Suppressor macrophage treated with lipopolysaccharide for 4 hours (primary cell): ENCODE measurements at places on chromosomes 1 and 21.

DNA sequence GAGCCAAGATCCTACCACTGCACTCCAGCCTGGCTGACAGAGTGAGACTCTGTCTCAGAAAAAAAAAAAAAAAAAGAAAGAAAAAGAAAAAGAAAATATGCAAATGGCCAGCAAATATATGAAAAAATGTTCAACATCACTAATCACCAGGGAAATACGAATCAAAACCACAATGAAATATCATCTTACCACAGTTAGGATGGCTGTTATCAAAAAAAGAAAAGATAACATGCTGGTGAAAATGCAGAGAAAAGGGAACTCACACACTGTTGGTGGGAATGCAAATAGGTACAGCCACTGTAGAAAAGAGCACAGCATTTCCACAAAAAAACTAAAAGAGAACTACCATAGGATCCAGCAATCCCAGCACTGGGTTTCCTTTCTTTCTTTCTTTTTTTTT lies 477.5 kb downstream of the SMYD3 start:
- DNase-seq = no peak

- no peak for DNase-seq
Measured at GRCh38 chr1:31901838-31902509, 36.2 kb downstream of the PTP4A2 start.

DNA sequence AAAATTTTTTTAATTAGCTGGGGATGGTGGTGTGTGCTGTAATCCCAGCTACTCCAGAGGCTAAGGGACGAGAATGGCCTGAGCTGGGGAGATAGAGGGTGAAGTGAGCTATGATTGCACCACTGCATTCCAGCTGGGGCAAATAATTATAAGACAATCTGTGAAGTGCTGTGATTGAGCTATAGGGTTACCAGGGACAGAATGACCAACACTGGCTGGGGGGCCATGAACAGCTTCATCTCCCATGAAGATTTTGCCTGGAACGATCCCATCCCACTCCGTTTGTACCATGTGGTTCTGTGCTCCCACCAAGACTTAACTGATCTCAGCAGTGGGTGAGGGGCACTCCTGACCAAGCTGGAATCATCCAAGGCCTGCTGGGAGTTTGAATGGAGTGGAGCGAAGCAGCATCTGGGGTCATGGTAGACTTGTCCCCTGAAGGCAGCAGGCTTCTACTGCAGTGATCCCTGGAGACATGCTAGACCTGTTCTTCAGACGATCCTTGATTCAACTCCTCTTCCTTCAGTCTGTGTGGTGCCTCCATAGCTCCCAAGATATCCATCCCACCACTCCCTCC lies 53.6 kb upstream of the CTPS1 start:
- no peak for DNase-seq

DNA sequence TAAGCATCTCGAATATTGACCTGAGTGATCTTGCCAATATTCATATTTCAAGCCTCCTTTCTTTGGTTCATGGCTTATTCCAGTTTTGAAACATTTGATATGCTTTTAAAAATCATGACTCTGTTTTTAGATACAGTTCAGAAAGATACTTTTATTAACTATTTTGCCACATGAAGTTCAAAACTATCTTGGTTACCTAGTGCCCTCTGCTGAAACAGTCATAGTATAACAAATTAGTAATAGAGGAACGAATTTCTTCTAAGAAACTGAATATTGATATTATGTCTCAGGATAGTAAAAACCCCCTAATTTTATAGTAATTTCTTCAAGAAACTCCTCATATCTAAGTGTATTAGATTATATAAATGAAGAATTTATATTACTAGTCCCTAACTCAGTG lies 52.6 kb upstream of the RC3H1 start:
- DNase-seq = peak; percentile 35

GRCh38 chr21:43919871-43920801 lies 55.1 kb downstream of the AGPAT3 start:
- no peak for DNase-seq

- no peak for DNase-seq
Measured at GRCh38 chr21:16777041-16777720, 735.7 kb upstream of the CXADR start.

- no peak for DNase-seq
Measured at GRCh38 chr1:42953182-42954180, 5.2 kb downstream of the SLC2A1 start.

DNA sequence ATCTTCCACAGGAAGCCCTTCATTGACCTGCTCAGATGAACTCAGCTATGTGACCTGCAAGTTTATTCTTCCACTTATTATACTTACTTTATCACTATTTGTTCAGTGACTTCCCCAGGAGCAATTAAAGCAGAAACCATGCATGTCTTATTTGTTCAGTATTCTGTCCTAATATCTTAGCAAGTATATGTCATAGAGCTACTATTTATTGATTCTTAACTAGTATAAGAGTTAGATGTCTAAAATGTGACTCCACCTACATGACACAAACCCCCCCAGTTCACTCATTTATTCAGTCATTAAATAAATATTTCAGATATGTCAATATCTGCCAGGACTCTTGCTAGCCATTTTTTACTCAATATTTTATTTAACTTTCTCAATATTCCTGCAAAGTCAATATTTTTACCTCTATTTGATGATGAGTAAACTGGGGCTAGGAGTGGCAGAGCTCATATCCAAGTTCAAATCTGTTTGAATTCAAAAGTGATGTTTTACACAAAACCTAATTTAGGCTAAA lies 469.0 kb upstream of the USP24 start:
- no peak for DNase-seq

DNA sequence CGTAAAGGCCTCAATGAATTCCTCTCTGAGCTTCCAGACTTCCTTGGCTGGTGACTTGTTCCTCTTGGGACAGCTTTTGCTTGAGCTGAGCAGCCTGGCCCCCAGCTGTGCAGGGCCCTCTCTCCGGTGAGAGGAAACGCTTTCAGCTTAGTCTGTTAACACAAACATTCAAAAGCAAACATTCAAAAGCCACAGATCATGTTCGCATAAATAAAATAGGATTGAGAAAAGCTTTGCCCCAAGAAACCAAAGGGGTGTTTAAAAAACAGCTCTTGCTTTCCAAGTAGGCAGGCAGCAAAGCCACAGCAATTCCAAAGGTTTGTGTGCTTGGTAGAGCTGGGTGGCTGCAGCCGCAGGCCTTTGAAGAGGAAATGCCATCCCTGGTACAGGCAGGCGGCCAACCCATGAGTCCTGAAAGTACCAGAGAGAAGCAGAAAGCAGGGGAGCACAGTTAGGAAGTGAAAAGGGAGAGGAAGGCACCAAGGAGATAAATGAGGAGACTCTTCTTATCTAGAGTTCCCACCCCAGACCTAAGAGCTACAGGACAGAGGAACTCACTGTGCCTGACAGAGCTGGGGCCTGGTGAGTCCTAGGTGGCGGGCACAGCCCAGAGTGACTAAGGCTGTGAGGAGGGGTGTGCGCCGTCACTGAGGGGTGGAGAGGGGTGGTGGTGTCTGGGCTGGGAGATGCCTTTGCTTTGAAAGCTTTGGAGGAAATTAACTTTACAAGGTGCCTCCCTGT lies 48.4 kb downstream of the CCN1 start:
- no peak for DNase-seq

GRCh38 chr1:243547891-243548290 lies 292.1 kb downstream of the SDCCAG8 start:
- DNase-seq = no peak

DNA sequence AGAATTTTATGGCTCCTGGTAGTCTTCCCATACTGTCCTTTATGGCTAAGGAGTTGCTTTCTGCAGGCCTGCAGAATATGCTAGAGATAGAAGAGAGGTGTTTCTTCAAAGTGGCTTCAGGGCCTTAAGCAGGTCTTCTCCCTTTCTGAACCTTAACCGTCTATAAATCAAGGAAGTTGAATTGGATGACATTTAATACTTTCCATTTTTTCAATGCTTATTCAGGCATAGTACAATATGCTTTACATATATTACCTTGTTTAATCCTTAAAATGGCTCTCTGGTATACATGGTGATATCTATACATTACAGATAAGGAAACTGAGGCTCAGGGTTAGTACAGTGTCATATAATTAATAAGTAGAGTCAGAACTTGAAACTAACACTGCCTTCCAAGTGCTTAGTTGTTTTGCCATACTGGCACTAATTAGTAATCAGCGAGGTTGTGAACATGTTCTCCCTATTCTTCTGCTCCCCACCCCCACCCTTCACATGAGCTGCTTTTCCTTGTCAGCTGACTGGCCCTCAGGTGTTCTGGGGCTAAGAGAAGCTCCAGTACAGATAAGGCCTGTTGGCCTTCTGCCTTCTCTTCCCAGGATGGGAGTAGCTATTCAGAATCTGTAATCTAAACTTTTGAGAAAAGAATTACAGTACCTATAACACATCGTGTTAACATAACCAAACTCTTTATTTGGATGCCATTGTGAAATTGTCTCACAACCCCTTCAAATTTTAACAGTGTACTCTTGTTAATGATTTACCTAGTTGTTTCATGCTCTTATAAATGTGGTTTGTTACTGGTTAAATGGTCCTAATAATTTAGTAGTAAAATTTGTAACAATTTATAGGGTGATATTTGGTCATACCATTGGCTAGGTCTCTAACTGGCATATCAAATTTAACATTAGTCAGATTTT lies 13.6 kb downstream of the NFYC start:
- no peak for DNase-seq

DNA sequence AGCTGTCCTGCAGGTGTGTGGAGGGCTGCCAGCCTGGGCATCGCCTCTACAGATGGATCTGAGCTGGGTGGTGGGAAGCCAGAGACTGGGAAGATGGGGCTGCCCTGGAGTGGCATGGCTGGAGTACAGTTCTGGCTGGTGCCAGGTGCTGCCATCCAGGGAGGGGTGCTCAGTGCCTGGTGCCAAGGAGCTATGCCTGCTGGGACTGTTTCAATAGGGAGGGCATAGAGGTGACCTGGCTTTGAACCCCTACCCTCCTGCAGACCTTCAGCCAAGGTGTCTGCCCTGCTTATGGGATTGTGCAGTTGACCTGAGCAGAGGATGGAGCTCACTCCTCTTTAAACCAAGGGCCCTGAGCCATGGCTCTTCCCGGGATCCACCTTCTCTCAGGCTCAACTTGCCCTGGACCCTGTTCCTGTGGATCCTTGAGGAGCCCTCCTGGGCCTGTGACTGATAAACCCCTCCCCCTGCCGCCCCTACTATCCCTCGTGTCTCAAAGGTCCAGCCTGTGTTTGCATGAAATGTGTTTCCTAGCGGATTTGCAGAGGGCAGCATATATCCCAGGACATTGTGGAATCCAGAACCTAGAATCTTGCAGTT lies 48.7 kb downstream of the PTPRU start:
- DNase-seq = no peak

GRCh38 chr1:155191904-155192303 lies 15.8 kb downstream of the THBS3 start:
- no peak for DNase-seq

DNA sequence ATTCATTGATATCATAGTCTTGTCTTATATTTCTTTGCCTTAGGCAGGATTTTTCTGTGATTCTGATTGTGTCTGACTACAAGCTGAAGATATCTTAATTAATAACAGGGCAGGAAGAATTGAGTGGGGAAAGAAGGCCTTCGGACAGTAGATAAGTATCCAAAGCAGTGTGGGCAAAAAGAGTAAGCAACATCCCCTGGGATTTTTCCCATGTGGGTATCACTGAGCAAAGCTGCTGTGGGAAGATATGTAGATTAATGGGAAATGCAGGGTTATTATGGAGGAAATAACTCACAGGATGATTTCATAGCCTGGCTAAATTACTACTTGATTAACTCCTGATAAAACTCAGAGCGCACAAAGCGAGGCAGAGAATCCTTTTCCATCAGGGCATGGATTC lies 55.7 kb downstream of the RGS5 start:
- DNase-seq = no peak

GRCh38 chr1:185666582-185666981 lies 67.6 kb upstream of the HMCN1 start:
- no peak for DNase-seq

GRCh38 chr1:157495285-157495684 lies 57.0 kb downstream of the FCRL5 start:
- DNase-seq = no peak

DNA sequence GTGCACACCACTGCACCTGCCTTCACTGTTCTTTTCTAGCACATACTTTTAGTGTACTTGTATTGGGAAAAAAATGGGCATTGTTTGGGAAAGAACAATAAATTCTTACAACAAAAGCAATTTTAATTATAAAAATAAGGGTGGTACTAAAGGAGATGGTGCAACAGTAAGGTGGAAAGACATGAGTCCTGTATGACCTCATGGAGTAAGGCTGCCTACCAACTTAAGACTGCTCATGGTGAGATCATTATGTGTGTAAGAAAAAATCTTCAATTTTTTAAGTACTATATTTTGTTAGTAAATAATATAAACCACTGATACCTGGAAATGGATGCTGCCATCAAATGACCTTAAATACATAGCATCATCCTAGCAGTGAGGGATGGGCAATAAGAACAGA lies 29.6 kb upstream of the PHGDH start:
- no peak for DNase-seq

DNA sequence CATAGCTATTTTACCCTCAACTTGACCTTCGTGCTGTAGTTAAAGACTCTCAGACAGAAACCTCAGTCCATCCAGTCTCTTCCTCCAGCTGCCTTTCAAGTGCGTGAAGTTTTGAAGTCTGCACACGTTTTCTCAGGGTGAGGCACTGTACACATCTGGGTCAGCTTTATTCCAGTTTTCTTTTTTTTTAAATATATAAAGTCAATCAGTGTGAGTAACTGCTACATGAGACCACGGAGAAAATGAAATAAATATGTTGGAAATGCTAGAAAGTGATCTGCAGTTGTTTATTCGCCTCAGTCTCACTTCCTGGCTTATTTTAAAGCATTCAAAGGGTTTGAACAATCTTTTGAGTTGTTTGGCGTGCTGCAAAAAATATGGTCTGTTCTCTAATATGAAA lies 135.7 kb downstream of the ROR1 start:
- no peak for DNase-seq

- DNase-seq = no peak
Measured at GRCh38 chr1:205286335-205286950, 35.1 kb downstream of the NUAK2 start.

DNA sequence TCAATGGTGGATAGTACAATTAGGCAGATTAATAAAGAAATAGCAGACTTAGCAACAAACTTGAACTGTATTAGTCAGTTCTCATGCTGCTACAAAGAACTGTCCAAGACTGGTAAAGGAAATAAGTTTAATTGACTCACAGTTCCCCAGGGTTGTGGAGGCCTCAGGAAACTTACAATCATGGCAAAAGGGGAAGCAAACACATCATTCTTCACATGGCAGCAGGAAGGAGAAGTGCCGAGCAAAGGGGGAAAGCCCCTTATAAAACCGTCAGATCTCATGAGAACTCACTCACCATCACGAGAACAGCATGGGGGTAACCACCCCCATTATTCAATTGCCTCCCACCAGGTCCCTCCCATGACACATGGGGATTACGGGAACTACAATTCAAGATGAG lies 27.1 kb upstream of the PDE4B start:
- peak; percentile 29 for DNase-seq

GRCh38 chr1:197761654-197762053 lies 13.6 kb downstream of the DENND1B start:
- no peak for DNase-seq

DNA sequence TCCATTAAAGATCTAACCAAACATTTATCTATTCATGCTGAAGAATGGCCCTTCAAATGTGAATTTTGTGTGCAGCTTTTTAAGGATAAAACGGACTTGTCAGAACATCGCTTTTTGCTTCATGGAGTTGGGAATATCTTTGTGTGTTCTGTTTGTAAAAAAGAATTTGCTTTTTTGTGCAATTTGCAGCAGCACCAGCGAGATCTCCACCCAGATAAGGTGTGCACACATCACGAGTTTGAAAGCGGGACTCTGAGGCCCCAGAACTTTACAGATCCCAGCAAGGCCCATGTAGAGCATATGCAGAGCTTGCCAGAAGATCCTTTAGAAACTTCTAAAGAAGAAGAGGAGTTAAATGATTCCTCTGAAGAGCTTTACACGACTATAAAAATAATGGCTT lies 81.2 kb downstream of the PRDM2 start:
- DNase-seq = no peak
